ENCODE measurements at places on chromosomes 5 and 9. TPM values are rescaled to one million over a fixed set of nuclear protein-coding genes. Genes with fewer than 3 reads are reported as not detected.

- no peaks in the 10 kb centered on the region for H3K4me1 ChIP-seq
- H3K4me3 ChIP-seq = no peak overlapping the region
- DNase-seq = no peak
- no peak overlapping the region for H3K27ac ChIP-seq
- no peaks in the 10 kb centered on the region for H3K27me3 ChIP-seq
These were observed 4.4 kb downstream of the SNX24 start for GRCh38 chr5:122849771-122850170.

SPAG8 gene
- total RNA-seq = 0.42 TPM

GRCh38 chr5:78496373-78496772 is 136.0 kb downstream of the SCAMP1 start:
- H3K4me1 ChIP-seq = no peaks in the 10 kb centered on the region
- H3K4me3 ChIP-seq = no peak overlapping the region
- DNase-seq = no peak
- H3K27ac ChIP-seq = no peak overlapping the region
- no peaks in the 10 kb centered on the region for H3K27me3 ChIP-seq

DNA sequence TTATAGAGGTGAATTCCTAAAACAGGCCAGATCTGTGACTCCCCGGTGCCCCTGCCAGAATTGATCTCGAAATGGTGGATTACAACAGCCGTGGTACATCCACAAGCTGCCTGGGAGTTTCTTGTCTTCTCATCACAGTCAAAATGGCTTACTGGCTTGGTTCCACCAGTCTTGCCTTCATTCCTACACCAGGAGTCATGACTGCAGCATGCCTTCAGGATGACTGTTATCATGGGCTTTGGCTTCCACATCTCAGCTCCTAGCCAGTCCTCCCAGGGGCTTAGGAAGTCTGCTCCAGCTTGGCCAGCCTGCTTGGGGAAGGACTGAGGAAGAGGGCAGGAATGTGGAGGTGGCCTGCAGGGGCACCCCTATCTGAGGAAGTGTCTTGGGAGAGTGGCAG is 132.9 kb upstream of the NR3C1 start:
- no peaks in the 10 kb centered on the region for H3K27me3 ChIP-seq
- H3K36me3 ChIP-seq = no peaks in the 10 kb centered on the region
- H3K4me3 ChIP-seq = no peak overlapping the region
- H3K4me1 ChIP-seq = no peaks in the 10 kb centered on the region
- H3K27ac ChIP-seq = no peak overlapping the region

- H3K27me3 ChIP-seq = no peaks in the 10 kb centered on the region
- no peak overlapping the region for H3K27ac ChIP-seq
- H3K36me3 ChIP-seq = no peaks in the 10 kb centered on the region
- H3K4me3 ChIP-seq = no peak overlapping the region
These were observed 8.5 kb downstream of the ANKS6 start for GRCh38 chr9:98787766-98788335.

- H3K36me3 ChIP-seq = no peaks in the 10 kb centered on the region
- H3K4me1 ChIP-seq = no peaks in the 10 kb centered on the region
- no peak overlapping the region for H3K27ac ChIP-seq
- H3K4me3 ChIP-seq = no peak overlapping the region
- no peak for DNase-seq
- no peaks in the 10 kb centered on the region for H3K27me3 ChIP-seq
These were observed 114.2 kb downstream of the LHFPL2 start for GRCh38 chr5:78534148-78534904.

PCDHA13 gene
- total RNA-seq = 1.8 TPM

DNA sequence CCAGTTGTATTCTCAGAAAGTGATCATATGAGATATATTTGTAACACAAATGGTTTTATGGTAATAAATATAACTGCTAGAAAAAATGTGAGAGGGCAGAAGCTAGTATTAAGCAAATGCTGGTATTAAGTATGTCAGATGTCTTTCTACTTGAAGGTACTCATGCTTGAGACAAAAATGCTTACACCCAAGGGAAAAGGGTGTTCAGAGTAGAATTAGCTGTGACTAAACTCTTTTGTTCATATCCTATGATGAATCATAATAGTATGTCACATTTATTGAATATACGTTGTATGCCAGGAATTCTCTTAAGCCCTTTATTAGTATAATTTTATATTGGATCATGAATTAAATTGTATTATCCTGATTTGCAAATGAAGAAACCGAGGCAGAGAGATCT is 2.2 kb downstream of the ADGRV1 start:
- peaks cover 21% of the 10 kb centered on the region for H3K27me3 ChIP-seq
- H3K36me3 ChIP-seq = no peaks in the 10 kb centered on the region
- no peaks in the 10 kb centered on the region for H3K4me1 ChIP-seq
- no peak overlapping the region for H3K27ac ChIP-seq
- no peak for DNase-seq
